ENCODE measurements at places on chromosomes 2 and 18.

- DNase-seq: no peak
Observed at GRCh38 chr2:73536133-73536840, 105.9 kb downstream of the NAT8 start.

DNA sequence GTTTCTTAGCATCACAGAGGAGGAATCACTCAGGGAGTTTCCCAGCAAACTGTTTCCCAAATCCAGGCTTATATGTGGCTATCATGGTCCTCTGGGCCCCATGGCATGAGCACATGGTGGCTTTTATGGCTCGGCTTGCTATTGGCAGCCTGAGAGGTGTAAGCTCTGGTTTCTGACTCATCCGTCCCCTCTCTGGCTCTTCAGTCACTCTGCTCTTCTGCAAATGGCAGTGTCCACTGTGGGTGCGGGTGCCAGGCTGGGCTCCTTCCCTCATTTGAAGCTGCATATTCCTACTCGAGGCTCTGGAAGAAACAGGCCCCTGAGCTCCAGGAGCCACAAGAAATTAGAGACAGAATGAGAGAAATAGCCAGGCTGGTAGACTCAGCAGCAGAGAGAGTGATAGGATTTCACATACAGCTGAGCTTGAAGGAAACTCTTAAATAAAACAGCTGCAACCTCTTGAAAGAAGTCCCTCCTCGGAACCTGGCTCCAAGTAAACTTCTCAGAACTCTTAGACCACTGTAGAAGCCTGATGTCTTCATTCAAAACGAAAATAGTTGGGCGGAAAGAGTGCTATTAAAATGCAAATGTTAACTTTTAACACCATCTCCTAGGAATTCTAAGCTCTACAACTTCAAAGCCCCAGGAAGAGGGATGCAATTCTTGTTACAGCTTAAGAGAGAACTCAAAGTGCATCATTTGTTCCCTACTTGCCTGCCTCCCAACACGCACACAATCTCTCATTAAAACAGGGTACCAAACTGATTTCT is 212.6 kb upstream of the SP5 start:
- DNase-seq: no peak

GRCh38 chr2:8648441-8649213 is 33.2 kb upstream of the ID2 start:
- peak; percentile 62 for DNase-seq

DNA sequence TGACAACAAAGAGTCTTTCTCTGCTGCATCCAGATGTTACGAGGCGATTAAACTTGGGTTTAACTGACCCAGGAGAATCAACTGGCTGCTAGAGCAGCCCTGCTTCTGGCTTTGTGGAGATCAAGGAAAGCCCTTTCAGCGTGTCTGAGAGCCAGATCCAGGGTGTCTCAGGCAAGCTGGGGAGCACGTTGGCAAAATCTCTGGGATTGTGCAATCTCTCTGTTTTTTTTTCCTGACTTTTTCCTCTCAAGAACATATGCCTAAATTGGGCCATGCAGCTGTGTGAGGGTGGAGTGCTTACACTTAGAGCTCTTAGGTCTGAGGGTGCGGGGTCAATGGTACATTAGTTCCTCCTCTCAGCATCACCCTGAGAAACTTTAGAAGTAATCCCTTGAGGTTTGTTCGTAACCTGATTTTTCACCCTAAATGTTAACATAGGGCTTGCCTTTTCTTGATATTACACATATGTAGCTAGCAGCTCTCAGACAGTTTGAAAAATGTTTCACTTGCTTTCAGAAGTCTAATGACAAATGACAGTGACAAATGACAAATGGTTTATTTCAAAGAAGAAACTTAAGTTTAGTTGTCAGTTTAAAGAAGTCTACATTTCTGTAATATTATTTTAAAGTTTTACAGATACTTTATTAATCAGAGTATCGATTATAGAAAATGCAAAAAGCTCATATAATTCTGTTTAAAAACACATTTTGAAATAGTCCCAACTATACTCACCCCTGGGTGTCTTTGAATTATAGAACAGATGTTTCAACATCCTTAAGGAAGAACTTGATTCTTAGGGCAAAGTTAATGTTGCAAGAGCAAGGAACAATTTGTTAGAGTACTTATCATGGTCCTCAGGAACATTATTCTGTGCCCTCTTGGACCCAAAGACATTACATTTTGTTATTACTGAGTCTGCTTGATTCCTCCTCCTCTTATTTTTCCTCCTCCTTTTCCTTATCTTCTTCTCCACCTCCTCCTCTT is 38.4 kb upstream of the ZSWIM2 start:
- DNase-seq: no peak

GRCh38 chr2:16417726-16418125 is 247.9 kb downstream of the CYRIA start:
- DNase-seq: no peak

DNA sequence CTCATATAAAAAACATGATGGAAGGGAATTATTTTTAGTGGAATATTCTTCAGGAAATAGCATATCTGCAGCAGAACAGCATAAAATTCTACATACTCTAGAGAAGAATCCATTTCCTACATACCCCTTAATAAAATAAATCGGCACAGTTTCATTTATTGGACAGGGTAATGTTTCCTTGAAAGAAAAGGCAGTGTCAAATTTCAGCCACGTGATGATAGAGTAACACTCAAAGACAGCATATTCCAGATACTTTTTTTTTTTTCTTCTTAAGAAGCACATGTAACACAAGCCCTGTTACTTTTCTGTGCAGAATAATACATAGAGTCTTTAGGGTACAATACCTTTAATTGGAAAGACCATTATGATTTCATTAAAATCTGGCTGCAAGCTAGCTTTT is 204.4 kb downstream of the SRBD1 start:
- no peak for DNase-seq

GRCh38 chr2:179511105-179511789 is 246.6 kb upstream of the SESTD1 start:
- no peak for DNase-seq

GRCh38 chr2:224104668-224105386 is 65.7 kb upstream of the SERPINE2 start:
- DNase-seq: no peak

DNA sequence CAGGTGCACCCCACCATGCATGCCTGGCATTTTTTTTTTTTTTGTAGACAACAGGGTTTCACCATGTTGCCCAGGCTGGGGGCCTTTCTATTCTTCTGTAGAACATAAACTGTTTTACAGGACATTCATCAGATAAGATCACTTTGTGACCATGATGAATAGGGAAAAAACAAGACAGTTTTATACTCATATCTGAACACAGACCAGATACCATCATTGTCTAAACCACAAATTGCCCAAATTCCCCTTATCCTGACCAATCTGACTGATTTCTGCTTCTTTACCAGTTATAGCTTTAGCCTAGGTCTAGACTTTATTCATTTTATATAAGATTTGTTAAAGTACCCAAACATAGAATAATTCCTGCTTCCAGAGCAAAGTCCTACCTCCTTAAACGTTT is 1699.3 kb upstream of the TMEFF2 start:
- DNase-seq: no peak

GRCh38 chr2:94960751-94961150 is 64.8 kb upstream of the MAL start:
- DNase-seq: no peak

- DNase-seq: peak; percentile 92
Observed at GRCh38 chr2:223041527-223042109, 10.4 kb upstream of the KCNE4 start.

DNA sequence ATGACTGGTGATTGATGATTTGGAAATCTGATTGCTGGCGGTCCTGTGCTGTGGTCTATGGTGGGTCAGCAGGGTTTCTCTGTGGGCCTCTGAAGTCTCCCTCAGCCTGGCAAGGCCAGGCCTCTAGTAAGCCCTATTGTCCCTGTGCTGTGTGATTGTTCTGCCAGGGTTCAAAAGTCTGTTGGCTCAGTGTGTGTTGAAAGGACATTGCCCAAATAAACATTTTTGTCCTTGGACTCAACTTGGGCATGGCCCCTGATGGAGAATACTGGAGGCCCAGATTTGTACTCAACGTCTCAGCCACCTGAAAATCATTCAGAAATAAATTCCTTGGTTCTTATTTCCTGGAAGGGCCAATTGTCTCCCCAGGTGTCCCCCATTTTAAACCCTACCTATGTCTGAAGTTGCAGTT is 74.4 kb downstream of the MAP4K4 start:
- DNase-seq: no peak

GRCh38 chr2:101030866-101031554 is 28.9 kb downstream of the RPL31 start:
- peak; percentile 39 for DNase-seq

DNA sequence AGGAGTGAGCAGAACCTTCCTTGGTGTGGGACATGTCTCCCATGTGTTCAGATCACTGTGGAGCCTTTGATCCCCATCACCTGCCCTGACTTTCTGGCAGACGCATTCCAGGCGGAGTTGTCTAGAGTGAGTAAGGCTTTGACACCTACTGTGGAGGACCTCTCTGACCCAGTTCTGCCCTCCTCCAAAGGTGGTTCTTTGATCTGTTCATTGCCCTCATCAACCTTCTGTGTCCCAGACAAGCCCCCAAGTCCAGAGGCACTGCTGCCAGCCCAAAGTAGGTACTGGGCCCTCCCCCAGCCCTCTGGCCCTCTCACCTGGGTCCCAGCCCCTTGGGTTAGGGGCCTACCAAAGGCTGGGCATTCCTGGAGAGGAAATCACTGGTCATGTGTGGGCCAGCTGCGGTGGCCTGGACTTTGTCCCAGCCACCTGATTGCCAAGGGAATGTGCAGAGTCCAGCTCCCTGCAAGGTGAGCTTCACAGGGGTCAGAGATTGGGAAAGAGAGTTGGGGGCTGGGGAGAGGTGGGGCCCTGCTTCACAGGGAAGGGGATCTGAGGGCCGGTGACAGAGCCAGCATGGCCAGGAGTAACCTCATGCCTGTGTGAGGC is 12.1 kb upstream of the FAHD2A start:
- no peak for DNase-seq

- no peak for DNase-seq
Observed at GRCh38 chr18:31439807-31440325, 7.7 kb upstream of the DSG3 start.

GRCh38 chr2:59206361-59206760 is 965.2 kb upstream of the FANCL start:
- no peak for DNase-seq

- no peak for DNase-seq
Observed at GRCh38 chr2:144990661-144991060, 470.7 kb upstream of the ZEB2 start.

GRCh38 chr2:102264952-102265351 is 46.4 kb upstream of the IL1RL1 start:
- DNase-seq: no peak

- DNase-seq: no peak
Observed at GRCh38 chr18:49494660-49495059, 7.6 kb upstream of the C18orf32 start.

DNA sequence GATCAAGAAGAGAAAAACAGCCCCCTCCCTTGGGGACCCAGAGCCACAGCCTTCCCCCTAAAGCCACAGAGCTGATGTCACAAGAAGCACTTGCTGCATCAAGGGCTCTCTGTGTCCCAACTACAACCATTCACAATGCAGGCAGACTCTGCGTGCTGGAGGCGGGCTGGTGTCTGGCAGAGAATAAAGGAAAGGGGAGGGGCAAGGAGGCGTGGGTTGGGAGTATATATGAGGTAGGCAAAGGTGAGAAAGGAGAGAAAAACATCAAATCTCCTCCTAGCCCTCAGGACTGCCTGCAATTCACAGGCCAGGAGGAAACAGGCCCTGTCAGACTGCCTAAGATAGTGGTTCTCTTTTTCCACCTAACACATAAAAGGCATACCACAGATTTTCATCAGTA is 48.8 kb upstream of the IHH start:
- DNase-seq: no peak

DNA sequence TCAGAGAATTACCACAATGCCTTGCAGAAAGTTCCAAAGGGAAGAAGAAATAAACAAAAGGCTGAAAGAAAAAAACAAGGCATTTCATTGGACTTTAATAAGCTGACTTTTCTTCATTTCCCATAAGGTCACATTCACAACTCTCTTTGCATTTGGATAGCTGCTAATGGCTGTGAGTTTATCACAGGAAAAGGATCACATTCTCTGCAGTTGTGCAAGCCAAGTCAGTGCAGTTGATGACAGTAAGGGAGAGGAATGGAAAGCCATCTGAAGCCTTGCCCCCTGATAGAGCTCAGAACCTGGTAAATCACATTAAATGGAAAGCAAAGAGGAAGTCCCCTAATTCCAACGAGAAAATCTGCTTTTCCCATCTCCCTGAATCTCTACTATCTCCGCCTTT is 950.6 kb downstream of the CNTNAP5 start:
- DNase-seq: no peak

GRCh38 chr2:160956243-160956802 is 203.9 kb upstream of the TANK start:
- no peak for DNase-seq

GRCh38 chr2:70939001-70939838 is 3.5 kb downstream of the ATP6V1B1 start:
- peak; percentile 66 for DNase-seq

- DNase-seq: no peak
Observed at GRCh38 chr2:142868229-142868762, 9.2 kb upstream of the KYNU start.

DNA sequence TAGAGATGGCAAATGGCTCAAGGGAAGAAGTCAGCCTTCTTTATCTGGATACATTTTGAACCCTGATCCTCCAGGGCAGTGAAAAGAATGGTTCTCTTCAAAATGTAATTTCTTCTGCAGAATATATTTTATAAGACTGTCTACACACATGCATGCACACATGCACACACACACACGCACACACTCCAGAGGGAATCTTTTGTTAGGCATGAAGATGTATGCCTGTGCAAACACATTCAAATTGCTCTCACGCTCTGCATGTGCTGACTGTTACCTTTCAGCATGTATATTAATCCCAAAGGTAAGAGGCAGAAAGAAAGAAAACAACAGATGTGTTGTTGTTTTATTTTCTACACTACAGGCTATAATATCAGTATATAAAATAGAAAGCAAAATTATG is 43.2 kb downstream of the SLC5A7 start:
- DNase-seq: no peak

GRCh38 chr2:231601356-231602229 is 8.9 kb downstream of the TEX44 start:
- DNase-seq: peak; percentile 97

DNA sequence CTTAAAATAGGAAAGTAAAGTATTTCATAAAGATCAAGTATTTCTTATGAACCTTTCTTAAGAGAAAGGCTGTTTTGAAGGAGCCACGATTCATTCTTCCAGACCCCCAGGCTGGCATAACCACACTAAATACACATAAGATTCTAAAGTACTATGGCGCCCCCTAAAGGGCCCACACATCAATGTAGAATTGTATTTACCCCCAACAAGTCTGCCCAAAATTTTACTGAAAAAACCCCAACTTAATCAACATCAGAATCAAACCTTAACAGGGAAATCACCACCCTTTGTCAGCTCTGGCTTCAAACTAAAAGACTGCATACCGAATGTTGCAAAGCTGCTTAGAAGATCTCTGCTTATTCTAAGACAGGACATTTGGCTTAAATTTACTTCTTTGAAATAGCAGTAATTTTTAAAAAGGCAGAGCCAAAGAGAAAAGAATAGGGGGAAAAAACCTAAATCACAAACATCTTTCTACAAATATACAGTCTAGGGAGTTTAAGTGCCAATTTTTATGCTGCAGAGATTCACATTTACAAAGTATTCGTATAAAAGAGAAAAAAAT is 20.4 kb upstream of the BCL2 start:
- no peak for DNase-seq

- DNase-seq: no peak
Observed at GRCh38 chr2:96493072-96493471, 12.1 kb downstream of the NEURL3 start.

Measured in osteoblast (primary cell).